ENCODE measurements at places on chromosomes 13 and 19.

GRCh38 chr13:100362781-100363180, 225.8 kb downstream of the GGACT start:
- no peak for DNase-seq

GRCh38 chr13:101522607-101523006, 70.1 kb downstream of the ITGBL1 start:
- DNase-seq, result no peak

DNA sequence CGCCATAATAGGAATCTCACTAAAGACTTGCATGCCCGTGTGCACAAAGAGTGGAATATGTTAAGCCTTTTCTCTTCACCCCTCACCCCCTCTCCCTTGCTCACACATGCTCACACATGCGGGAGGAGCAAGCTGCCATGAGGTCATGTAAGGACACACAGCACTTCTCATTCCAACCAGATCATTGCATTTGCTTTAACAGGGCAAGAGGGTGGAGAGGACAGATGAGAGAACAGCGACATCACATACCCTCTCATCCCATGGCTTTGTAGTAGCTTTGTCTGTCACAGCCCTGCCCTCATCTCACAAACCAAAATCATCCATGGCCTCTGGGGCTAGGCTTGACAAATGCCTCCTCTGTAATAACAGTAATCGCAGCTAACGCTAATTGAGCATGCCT, 145.6 kb upstream of the FRY start:
- DNase-seq, result no peak

GRCh38 chr13:54449922-54450321, 1421.3 kb downstream of the OLFM4 start:
- no peak for DNase-seq

DNA sequence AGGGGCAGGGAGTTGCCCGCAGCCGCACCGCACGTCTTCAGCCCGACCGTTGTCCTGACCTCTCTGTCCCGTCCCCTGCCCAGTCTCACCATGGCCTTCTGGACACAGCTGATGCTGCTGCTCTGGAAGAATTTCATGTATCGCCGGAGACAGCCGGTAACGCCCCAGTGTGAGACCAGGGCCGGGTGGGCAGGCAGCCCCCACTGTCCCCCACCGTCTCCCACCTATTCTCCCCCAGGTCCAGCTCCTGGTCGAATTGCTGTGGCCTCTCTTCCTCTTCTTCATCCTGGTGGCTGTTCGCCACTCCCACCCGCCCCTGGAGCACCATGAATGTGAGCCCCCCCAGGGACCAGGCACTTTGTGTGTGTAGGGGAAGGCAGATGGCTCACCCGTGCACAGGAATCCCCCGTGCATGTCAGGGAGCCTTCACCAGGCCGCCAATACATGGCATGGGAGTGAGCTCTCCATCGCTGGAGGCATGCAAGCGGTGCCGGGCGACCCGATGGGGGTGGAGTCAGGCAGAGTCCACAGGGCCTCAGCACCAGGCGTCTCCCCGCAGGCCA, 1.4 kb downstream of the ABCA7 start:
- DNase-seq, result no peak

DNA sequence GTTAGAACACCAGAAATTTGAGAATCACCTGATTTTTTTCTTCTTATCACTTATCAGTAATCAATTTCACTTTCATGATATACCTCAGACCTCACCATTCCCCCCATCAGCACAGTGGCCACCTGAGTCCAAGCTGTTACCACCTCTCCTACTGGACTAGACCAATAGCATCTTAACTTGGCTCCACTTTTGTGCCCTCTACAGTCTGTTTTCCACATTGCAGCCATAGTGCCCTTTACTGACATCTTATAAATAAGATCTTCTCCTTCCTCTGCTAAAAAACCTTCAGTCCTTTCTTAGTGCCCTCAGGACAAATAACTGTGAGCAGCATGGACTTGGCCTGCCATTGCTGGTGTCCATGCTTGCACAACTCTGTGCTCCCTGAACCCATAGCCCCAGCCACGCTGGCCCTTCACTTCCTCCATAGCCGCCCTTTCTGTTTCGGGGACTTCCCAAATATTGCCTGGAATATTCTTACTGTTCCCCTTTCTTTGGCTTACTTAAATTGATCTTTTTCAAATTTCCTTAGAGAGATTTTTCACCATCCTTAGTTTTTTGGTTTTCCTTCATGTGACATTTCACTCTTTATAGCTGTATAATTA, 380.8 kb downstream of the LMO7 start:
- no peak for DNase-seq

DNA sequence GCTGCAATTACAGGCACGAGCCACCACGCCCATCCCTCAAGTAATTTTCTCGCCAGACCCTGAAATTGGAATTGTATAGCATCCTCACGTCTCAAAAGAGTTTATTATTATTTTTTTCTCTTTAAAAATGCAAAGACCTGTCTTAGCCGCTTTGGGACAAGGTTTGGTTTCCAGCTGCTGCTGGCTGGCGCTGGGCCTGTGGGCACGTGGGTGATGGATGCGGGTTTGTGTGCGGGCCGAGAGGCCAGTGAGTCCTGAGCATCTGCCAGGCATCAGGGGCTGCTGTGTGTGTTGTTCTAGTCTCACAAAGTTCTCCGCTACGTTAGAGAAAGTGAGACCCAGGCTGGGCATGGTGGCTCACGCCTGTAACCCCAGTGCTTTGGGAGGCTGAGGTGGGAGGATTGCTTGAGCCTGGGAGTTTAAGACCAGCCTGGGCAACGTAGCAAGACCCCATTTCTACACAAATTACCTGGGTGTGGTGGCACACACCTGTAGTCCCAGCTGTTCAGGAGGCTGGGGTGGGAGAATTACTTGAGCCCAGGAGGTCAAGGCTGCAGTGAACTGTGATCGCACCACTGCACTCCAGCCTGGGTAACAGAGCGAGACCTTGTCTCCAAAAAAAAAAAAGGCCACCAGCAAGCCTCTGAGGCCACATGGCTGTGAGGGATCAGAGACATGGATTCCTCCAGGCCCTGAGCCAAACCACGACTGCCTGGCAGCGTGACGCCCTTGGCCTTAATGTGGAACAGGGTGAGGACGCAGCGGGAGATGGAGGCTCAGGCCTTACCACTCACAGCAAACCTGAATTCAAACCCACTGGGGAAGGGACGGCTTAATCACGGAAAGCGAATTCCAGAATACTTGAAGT, 4.7 kb upstream of the TMPRSS9 start:
- DNase-seq, result no peak

DNA sequence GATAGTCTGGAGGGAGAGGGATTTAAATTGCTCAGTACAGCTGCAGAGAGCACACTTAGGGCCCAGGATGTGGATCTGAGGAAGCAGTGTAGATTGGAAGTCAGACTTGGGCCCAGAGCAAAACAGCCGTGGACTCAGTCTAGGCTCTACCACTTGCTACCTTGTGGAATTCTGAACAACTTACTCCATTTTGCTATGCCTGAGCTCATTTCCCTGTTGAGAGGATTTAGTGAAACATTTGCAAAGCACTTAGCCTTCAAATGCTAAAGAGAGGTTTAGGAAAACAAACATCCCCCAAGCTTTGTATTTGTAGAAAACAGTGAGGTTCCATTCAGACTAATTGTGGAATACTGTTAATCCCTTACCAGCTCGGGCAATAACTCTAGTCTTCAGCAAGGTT, 453.4 kb upstream of the ZNF507 start:
- DNase-seq, result no peak

- no peak for DNase-seq
These were observed 1375.6 kb downstream of the EFNB2 start for GRCh38 chr13:105159841-105160240.

- DNase-seq, result no peak
These were observed 164.2 kb downstream of the DLEU7 start for GRCh38 chr13:50679321-50679720.

GRCh38 chr19:10452726-10453618, 32.6 kb downstream of the PDE4A start:
- no peak for DNase-seq

- no peak for DNase-seq
These were observed 51.3 kb downstream of the GPALPP1 start for GRCh38 chr13:45040622-45041021.
